ENCODE measurements at places on chromosomes 7 and 10.

DNA sequence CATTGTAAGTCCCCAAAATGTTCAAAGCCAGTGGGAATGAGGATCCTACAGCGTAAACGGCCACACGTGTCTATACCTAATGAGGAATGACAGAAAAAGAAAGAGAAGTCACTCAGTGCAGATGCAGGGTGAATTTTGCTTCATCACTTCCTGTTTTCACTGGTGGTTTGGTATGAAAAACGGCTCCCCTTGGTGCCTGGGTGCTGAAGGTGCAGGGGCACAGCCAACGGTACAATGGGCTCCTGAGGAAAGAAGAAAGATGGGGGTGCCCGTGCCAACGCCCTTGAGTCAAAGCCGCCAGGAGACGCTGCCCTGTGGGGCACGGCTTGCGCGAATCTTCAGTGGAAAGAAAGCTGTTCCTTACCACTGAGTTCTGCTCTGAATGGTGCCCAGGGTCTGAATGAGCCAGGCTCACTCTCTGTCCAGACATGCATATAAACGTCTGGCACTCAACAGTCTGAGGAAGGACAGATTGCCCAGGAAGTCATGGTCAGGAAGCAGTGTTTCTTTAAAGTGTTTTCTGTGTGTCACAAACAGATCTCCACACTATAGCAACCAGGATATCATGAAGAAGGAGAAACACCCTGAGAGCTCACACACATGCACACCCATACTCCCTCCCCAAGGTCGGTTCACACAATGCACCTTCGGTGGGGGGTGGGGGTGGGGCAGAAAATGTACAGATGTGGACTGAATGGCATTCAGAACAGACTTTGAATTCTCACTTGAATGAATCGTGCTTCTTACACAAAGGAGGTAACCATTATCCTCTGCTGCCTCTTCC, 105.8 kb downstream of the ELMO1 start:
- DNase-seq: no peak

GRCh38 chr10:77251297-77252013, 386.2 kb downstream of the KCNMA1 start:
- no peak for DNase-seq

- peak; percentile 37 for DNase-seq
These were observed 69.3 kb downstream of the AP3M1 start for GRCh38 chr10:74081192-74081803.

- no peak for DNase-seq
These were observed 27.6 kb downstream of the ABCC2 start for GRCh38 chr10:99809931-99810615.

DNA sequence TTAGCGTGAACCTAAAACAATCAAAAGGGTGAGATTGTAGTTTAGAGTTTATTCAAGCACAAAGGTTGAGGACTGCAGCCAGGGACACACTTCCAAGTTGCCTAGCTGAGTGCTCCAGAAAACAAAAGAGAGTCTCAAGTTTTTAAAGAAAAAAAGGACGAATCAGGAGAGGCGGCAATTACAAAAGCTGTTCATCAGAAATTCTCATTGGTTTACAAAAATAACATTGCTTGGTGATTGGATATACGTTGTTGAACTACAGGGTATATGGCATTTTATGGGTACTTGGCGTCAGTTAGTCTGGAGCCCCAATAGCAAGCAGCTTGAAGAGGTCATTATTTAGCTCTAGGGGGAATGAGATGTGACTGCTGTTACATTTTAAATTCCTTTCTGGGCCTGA, 11.5 kb downstream of the ZNF438 start:
- DNase-seq: no peak

DNA sequence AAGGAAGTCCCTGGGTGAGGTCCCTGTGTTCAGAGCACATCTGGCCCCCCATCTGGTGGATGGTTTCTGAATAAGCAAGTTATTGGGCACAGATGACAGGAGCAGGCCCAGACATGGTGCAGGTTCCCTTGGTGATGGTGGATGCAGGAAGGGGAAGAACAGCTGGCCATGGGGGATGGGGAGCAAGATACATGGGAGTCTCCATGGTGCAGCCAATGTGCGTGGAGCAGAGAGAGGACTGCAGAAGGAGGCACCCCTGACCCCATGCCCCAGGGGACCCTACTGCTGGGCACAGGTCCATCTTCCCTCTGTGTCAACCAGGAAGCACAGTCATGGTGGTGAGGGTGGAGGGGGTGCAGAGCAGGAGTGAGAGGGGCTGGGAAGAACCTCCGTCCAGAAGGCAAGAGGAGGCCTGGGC, 43.8 kb upstream of the RABGEF1 start:
- peak; percentile 10 for DNase-seq
